ENCODE measurements at places on chromosomes 2 and 18. TPM values are rescaled to one million over a fixed set of nuclear protein-coding genes. Genes with fewer than 3 reads are reported as not detected.

DNA sequence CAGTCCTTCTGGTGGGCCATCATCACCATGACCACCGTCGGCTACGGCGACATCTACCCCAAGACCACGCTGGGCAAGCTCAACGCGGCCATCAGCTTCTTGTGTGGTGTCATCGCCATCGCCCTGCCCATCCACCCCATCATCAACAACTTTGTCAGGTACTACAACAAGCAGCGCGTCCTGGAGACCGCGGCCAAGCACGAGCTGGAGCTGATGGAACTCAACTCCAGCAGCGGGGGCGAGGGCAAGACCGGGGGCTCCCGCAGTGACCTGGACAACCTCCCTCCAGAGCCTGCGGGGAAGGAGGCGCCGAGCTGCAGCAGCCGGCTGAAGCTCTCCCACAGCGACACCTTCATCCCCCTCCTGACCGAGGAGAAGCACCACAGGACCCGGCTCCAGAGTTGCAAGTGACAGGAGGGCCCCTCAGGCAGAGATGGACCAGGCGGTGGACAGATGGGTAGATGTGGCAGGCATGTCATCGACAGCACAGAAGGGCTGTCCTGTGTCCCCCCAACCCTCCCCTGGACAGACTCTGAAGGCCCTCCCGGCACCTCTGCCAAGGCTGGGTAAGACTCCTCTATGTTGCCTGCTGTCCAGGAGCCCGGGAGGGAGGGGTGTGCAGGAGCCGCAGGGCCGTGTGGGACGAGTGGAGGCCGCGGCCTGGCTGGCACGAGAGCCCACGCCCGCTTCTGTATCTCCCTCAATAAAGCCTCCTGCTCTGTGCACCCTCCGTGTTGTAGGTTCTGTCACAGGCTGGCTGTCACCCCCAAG lies 2.0 kb downstream of the KCNF1 start:
- no peaks in the 10 kb centered on the region for H3K27me3 ChIP-seq
- no peak overlapping the region for H3K27ac ChIP-seq
- H3K36me3 ChIP-seq = no peaks in the 10 kb centered on the region
- DNase-seq = no peak
- no peaks in the 10 kb centered on the region for H3K4me1 ChIP-seq
- no peak overlapping the region for H3K4me3 ChIP-seq

The ABCG5 gene
- total RNA-seq = not detected

The SAG gene
- not detected for total RNA-seq

The POTEJ gene
- 0.06 TPM for total RNA-seq

The RGPD4 gene
- 0.21 TPM for total RNA-seq

The RBM44 gene
- total RNA-seq = 0.29 TPM

DNA sequence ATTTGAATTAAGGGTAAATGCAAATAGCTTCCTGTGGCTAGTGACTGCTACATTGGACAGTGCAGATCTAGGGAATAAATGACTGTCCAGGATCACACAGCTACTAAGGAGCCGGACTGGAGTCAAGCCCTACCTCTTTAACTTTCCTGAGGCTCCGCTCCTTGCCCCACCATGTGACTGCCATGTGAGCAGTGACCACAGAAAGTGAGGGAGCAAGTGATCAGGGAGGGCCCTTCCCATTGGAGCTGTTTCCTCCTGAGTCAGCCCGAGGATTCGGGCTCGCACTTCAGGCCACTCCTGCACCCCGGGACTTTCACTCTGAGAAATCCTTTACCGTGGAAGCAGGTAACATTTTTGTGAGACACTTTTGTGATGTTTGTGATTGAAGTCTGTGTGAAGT lies 198.0 kb downstream of the ANKRD30B start:
- no peaks in the 10 kb centered on the region for H3K4me1 ChIP-seq
- no peaks in the 10 kb centered on the region for H3K36me3 ChIP-seq
- DNase-seq = no peak
- no peaks in the 10 kb centered on the region for H3K27me3 ChIP-seq

The MARCHF4 gene
- total RNA-seq = 0.31 TPM

The RFX8 gene
- not detected for total RNA-seq

- no peaks in the 10 kb centered on the region for H3K36me3 ChIP-seq
- no peak for DNase-seq
- no peaks in the 10 kb centered on the region for H3K27me3 ChIP-seq
- H3K4me3 ChIP-seq = no peak overlapping the region
These were observed 182.0 kb downstream of the ZBTB7C start for GRCh38 chr18:48227206-48227605.

- peak overlapping the region; percentile 87 for H3K4me3 ChIP-seq
- no peaks in the 10 kb centered on the region for H3K36me3 ChIP-seq
- DNase-seq = peak; percentile 77
- H3K4me1 ChIP-seq = peaks cover 15% of the 10 kb centered on the region
- H3K27me3 ChIP-seq = no peaks in the 10 kb centered on the region
- H3K27ac ChIP-seq = peak overlapping the region; percentile 84
These were observed 746 bp upstream of the POLR1B start for GRCh38 chr2:112541315-112542122.

The CCDC141 gene
- 3.9 TPM for total RNA-seq

DNA sequence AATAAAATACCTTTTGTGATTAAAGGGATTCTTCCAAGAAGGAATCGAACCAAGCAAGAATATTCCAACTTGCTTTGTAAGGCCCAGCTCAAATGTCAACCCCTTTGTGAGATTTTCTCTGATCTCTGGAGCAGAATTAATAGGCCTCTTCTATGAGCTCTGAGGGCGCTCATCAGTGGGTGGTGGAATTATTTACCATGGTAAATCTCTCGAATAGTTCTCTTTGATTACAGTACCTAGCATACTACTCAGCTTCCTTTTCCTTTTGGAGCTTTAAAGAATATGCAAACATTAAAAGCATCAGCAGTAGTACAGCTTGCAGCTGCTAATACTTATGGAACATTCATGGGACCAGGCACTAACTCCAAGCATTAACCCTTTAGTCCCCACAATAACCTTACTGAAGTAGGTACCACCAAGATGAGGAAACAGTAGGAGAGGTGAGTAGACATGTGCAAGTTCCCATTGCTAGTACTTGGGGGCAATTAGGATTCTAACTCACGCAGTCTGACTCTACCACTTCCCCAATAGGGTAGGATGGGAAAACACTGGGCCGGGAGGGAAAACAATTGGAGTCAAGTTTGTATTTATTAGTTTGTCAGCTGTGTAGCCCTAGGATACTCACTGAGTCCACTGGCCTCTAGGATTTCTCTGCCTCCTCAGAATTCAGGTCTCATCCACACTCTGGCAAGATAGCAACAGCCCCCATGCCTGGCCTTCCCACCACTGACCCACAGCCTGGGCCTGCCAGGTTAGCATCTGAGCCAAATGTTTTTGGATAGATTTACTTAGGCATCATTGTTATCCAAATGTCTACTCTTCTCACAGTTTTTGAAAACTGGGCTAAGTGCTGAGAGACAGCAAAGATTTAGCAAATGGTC lies 21.7 kb downstream of the ADD2 start:
- no peak for DNase-seq
- H3K27ac ChIP-seq = no peak overlapping the region
- H3K36me3 ChIP-seq = no peaks in the 10 kb centered on the region
- H3K4me1 ChIP-seq = no peaks in the 10 kb centered on the region
- H3K4me3 ChIP-seq = no peak overlapping the region
- H3K27me3 ChIP-seq = no peaks in the 10 kb centered on the region

All from pancreas (tissue), 10 donors.